Mammary microvascular endothelial cell (primary cell): ENCODE measurements at places on chromosomes 3 and 15. TPM values are rescaled to one million over a fixed set of nuclear protein-coding genes. Genes with fewer than 3 reads are reported as not detected.

The GCNT3 gene
- total RNA-seq = not detected in 2 replicates

The CCDC39 gene
- total RNA-seq = not detected in 2 replicates

The AADAC gene
- total RNA-seq = 0.39 and 0.87 TPM in 2 replicates

The XCR1 gene
- not detected in 2 replicates for total RNA-seq

The ANKUB1 gene
- not detected in 2 replicates for total RNA-seq
